ENCODE measurements at places on chromosomes 1 and 21.

DNA sequence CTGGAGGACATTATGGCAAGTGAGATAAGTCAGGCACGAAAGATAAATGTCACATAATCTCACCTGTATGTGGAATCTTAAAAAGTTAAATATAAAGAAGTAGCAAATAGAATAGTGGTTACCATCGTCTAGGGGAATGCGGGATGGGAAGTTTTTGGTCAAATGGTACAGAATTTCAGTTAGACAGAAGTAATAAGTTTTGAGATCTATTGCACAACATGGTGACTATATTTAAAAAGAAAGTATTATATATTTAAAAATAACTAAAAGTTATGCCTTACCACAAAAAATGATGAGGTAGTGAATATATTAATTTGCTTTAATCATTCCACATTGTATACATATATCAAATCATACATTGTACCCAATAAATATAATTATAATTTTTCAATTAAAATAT, 106.2 kb upstream of the BRINP3 start:
- no peak for DNase-seq

GRCh38 chr1:47385020-47385419, 31.1 kb upstream of the FOXE3 start:
- no peak for DNase-seq

- DNase-seq: no peak
These were observed 214.2 kb upstream of the CACYBP start for GRCh38 chr1:174785510-174785909.

DNA sequence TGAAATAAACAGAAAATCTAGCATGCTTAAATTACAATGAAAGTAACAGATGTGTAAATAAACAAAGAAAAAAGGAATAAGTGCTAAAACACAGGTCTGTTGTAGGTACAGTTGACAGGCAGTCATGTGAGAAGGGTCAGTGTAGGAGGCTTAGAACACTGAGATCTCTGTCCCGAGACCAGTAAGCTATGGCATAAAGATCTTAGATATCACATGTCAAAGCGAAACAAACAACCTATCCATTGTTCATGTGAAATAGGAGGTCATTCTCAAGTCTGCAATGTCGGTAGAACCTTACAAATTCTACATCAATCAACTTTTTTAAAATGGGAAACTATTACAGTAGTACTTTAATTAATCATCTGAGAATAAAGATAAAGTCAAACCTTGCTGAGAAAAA, 428.9 kb upstream of the ADGRL2 start:
- no peak for DNase-seq

- no peak for DNase-seq
These were observed 23.8 kb upstream of the APP start for GRCh38 chr21:26194326-26194725.

GRCh38 chr1:229167318-229167717, 103.6 kb upstream of the RAB4A start:
- no peak for DNase-seq

DNA sequence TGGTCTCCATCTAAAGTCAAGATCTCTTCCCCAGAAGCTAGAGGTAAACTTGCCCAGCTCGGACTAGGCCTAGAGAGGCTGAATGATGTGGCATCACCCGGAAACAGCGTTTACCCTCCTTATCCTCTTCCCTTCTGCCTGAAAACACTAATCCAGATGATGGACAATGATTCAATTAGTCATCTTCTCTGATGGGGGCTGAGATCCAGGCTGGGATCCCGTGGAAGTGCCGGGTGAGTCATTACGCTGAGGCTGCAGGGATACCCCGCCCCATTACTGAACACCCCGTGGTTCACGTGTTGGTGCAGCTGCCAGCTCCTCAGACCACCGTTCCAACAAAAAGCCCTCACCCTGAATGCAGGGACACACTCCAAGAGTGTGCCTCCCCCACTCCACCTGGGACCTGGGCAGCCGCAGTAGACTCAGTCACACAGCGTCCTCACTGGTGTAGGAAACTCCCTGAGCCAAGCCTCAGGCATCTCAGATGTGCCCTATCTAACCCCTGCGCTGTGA, 2.0 kb downstream of the S100A6 start:
- no peak for DNase-seq

GRCh38 chr1:177246710-177247580, 76.2 kb downstream of the BRINP2 start:
- no peak for DNase-seq

- no peak for DNase-seq
These were observed 52.3 kb downstream of the ABL2 start for GRCh38 chr1:179177182-179177581.

DNA sequence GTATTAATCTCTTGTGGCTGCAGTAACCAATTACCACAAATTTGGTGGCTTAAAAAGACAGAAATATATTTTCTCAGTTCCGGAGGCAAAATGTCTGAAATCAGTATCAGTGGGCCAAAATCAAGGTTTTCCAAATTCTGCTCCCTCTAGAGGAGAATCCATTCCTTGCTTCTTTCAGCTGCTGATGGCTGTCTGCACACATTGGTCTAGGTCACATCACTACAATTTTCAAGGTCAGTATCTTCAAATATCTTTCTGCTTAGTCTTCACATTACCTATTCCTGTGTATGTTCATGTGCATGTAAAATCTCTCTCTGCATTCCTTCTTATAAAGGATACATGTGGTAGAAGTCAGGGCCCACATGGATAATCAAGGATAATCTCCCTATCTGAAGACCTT, 999.4 kb downstream of the KCNT2 start:
- no peak for DNase-seq

DNA sequence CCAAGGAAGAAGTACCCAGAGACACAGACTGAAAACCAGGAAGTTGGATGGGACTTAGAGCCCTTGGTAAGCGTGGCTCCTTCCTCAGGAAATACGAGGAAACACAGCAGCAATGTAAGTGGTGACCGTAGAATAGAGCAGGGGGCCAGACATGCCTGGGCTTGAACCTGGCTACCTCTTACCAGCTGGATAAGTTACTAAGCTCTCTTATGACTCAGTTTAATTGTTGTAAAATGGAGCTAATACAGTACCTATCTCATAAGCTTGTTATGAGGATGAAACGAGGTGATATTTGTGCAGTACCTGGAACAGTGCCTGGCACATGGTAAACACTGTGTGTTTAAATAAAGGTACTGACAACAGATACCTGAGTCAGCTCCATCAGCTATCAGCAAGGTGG, 19.2 kb downstream of the EBNA1BP2 start:
- DNase-seq: no peak

GRCh38 chr1:247923941-247924340, 748 bp upstream of the OR2AJ1 start:
- DNase-seq: no peak
